ENCODE measurements at places on chromosomes 4 and X.

DNA sequence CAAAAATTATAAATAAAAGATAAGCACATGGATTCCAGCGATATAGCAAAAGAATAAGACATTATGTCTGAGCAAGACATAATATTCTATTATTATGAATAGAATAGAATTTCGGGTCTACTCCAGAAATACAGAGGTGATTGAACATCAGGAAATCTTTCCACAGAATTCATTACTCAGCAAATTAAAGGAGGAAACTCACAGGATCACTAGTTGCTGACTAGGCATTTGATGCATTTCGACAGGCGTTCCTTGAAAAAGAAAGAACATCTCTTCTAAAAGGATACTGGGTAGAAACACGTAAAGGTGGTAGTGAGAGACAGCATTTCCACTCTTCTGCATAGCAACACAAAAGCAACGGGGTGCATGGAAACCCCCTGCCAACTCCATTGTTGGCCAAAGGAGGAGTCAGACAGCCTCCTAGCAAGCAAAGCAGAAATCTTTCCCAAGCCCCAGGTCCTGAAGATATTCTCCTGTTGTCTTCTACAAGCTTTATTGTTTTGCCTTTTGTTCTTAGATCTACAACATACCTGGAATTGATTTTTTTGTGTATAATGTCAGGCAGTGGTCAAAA is 14.3 kb upstream of the PDZD4 start:
- no peak for DNase-seq

GRCh38 chr4:110084154-110084553 is 114.3 kb downstream of the ELOVL6 start:
- DNase-seq: no peak

GRCh38 chrX:44903107-44903506 is 30.1 kb downstream of the KDM6A start:
- DNase-seq: no peak

DNA sequence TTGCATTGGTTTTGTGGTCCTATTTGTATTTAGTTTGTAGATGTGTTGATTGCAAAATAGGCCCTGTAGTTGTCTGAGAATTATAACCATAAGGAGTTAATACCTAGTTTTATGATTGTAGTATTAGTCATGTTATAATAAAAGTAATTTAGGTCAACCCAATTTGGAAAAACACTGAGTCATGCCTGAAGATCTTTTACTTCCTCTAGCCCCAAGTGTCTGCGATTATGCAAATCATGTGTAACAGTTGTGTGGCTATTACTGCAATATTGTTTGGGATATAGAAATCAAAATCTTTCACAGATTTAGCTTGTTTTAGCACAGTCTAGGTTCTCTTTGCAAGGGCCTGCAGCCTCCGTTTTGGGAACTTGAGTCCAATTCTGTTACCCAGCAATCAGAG is 12.6 kb downstream of the SRD5A3 start:
- no peak for DNase-seq

GRCh38 chr4:138408758-138409157 is 166.6 kb upstream of the SLC7A11 start:
- no peak for DNase-seq

DNA sequence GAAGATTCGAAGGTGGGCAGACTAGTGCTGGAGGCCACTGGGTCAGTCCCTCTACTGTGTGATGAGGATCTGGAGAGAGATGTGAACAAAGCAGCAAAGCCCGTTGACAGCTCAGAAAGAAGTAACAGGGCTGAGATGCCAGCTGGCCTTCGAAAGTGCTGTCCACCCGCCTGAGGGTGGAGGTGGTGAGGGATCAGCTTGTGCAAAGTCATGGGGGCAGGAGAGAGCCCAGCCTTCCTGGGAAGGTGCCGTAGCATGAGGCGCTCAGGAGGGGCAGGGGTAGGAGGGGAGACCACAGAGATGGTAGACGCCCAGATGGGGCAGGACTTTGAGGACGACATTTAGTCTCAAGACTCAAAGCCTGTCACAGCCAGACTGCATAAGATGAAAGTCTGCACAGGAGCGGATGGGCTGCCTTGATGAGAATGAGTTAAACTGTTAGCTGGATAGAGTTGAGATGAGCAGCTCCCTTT is 19.7 kb downstream of the TBC1D14 start:
- DNase-seq: no peak

GRCh38 chrX:10121787-10122186 is 35.0 kb upstream of the CLCN4 start:
- DNase-seq: no peak

DNA sequence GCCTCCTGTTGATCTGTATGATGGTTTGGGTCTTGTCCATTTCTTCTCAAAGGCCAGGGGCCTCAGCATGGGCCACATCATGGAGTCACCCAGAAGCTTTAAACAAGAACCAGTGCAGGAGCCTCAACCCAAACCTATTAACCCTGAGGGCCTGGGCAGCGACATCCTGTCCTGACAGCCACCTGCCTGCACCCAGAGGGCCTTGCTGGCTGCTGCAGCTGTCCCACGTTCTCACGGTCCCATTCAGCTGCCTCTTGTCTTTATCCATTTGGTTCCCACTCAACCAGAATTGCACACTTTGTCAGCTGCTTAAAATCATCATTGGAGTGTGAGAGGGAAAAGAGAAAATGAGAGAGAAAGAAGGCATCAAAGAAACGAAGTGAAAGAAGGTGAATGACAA is 21.6 kb downstream of the C4orf50 start:
- no peak for DNase-seq

DNA sequence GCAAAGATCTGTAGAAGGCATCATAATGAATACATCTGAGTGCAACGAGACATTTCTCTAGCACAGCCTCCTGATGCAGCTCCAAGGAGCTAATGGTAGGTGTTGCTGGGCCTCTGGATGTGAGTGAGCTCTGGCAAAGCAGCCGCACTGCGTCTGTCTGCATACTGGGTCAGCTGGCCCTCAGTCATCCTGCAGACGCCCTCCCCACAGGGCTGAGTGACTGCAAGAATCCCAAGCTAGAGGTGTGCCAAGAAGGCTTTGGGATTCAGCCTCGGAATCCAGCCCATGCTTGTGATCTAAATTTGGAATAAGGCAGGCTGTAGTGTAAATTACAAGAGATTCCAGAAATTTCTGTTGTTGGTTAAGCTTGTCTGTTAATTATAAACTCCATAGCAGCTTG is 18.5 kb downstream of the HERC3 start:
- no peak for DNase-seq

DNA sequence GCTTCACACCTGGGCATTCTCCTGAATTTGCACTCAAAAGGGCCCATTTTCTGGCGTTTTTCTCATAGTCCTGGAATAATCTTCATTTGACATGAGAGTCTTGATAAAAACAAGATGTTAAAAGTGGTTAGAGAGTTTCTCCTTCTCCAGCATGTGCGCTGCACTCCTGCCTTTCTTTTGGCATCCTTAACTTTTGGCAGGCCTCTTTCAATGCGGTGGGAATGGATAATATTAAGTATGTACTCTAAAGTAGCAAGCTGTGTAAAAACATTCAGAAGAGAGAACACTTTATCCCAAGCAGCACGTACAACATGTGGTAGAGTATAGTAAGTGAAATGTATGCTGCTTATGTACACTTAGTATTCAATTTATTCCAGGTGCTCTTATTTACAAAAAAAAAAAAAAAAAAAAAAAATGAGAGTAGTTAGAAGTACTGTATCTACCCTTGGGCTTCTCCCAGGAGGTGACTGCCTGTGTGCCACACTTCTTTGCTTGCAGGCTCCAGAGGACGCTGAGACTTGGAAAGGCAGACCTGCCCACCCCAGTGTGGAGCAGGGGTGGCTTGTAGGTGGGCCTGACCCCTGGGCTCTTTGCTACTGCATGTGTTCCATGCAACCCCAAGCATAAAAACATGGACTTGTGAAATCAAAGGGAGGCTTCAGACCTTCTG is 3.9 kb downstream of the FGF2 start:
- DNase-seq: no peak

DNA sequence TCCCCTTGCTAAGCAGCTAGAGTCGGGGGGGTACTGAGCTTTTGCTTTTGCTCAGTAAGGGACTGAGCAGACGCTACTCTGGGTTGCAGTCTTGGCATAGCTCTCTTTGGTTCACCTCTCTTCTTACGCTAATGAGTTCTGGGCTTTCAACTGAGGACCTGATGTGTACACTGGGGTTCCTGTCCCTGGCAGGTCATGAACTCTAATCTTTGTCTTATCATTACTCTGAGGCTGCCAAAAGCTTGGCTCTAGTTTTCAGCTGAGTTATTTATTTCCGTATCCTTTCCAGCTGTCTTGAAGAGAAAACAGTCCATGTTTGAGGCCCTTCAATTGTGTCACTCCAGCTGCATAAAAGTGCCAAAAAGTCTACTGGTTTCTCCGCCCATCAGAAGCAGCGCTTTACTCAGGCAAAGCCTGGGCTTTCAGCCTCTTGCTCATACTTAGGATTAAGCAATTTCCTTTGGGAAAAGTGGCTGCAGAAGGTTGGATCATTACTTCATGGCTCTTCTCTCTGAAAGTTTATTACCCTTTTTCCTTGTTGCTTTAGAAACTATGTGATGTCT is 121.0 kb upstream of the STOX2 start:
- DNase-seq: no peak

- DNase-seq: no peak
Observed at GRCh38 chr4:77586951-77587383, 18.7 kb upstream of the CXCL13 start.

DNA sequence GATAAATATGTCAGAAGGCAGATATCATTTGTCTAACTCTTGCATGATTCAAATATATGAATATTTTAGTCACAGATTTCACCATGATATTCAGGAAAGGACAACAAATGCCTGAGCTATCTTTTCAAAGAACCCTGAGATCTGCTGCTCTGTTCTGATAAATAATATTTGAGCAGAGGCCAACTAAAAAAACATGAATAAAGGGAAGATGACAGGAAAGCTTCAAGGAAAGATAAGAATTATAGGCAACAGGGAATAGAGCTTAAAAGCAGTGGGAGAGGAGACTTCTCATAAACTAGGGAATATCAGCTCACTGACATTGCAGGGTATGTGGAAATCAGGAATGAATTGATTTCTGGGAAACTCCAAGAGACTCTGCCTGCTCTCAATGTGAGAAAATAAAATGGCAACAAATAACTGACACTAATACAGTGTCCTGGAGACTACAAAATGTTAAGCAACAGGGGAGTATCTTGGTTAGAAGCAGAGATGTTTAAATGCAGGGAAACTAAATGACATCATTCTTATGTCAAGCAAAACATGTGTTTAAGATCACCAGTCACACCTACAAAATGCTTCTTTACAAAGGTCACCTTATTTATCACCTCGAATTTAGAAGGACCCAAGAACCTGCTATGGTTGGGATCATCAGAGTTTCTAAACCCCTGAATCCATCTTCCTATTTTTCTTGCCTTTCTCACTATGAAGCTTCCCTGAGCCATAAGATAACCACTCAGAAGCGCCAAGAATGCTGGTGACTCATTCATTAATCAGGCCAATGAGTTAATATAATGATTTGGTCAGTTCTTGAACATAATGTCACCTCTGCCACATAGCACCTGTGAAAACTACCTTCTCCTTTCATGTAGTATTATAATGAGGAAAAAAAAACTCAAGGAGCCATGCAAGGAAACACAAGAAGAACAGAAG is 78.1 kb downstream of the NDST3 start:
- DNase-seq: no peak

DNA sequence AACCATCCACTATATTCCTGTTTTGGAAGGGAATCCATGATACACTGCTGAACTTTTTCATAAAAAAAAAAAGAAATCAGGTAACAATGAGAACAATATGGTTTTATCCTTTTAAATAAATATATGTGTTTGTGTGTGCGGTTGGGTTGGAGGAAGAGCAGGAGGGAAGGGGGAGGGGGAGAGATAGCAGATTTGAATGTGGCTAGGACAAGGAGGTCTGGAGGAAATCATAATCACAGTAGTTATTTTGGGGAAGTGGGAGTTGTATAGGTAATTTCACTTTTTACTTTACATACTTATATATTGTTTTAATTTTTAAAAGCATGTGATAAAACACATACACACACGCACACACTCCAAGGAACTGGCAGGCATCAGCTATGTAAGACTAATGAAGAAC is 134.5 kb upstream of the MBNL3 start:
- no peak for DNase-seq

- no peak for DNase-seq
Observed at GRCh38 chrX:103554687-103555424, 30.5 kb upstream of the TCEAL4 start.

GRCh38 chrX:2898846-2899512 is 30.2 kb downstream of the ARSD start:
- no peak for DNase-seq

GRCh38 chr4:10861036-10861435 is 176.5 kb upstream of the CLNK start:
- no peak for DNase-seq

- DNase-seq: no peak
Observed at GRCh38 chrX:135094726-135095125, 25.6 kb downstream of the ETDB start.

DNA sequence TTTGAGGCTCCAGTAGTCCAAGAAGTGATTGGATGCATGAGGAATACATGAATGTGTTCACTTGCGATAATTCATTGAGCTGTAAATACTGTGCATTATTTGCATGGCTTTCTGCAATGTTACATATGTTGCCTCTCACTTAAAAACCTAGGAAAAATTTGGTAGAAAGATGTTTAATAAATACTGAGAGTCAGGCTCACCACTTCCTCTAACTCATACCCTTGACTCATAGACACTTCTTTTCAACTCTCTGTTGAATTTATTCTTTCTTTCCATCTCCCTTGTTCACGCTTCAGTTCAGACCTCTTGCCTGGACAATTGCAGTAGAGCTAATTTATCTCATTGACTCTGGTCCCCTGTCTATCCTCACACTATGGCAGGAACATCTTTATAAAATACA is 35.8 kb upstream of the LEF1 start:
- no peak for DNase-seq

GRCh38 chrX:39753293-39753996 is 344.3 kb downstream of the BCOR start:
- DNase-seq: no peak

DNA sequence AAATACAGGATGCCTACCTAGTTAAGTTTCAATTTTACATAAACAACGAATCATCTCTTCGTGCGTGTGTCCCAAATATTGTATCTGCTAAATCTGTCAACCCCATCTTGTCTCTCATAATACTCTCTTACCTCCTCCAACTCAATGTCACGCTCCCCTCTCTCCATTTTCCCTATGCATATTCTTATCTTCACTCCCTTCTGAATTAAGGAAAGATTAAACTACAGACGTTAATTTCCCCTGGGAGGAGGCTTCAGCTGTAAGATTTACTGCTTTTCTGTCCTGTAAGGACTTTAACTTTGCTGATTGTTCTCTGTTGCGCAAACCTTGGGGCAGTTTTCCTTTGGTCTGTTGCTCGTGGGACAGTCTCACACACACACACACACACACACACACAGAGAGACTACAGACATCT is 455 bp upstream of the ABCB7 start:
- no peak for DNase-seq

DNA sequence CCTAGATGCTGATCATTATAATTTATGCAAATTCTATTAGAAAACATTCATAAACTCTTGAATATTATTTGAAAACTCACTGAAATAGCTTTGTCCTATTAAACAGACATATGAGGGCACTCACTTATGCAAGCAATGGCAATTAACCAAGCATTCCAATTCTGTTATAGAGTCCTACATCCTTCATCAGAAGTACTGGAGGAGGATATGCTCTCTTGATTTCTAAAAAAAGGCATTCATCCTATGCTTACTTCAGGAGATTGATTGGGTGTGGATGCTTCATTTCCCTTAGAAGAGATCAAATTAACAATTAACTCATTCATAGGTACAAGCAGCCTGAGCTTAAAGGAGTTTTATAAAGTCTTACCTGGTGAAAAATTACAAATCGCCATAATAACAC is 1317.2 kb downstream of the PCDH7 start:
- no peak for DNase-seq

GRCh38 chr4:140096921-140097320 is 57.1 kb downstream of the MAML3 start:
- DNase-seq: no peak

Measured in NCI-H446 treated with DMSO at 0.1 percent for 48 hours (cell line).